Spinal cord (tissue), 10 donors: ENCODE measurements at places on chromosomes 11 and 22. TPM values are rescaled to one million over a fixed set of nuclear protein-coding genes. Genes with fewer than 3 reads are reported as not detected.

Gene OTOG
- total RNA-seq = 1.3 TPM

Gene RAG1
- 1.3 TPM for total RNA-seq

Gene KCNQ1OT1
- 6.8 TPM for total RNA-seq

Gene PANX3
- total RNA-seq = not detected

Gene PHF21A
- total RNA-seq = 32.1 TPM

Gene FIBP
- 79.4 TPM for total RNA-seq

Gene DUSP8
- 2.9 TPM for total RNA-seq

Gene PDE2A
- 11.5 TPM for total RNA-seq

Gene CAPN5
- total RNA-seq = 10.7 TPM

Gene SLC16A8
- total RNA-seq = 6.8 TPM

Gene ZPR1
- total RNA-seq = 34.3 TPM

Gene SCT
- total RNA-seq = not detected

Gene CAPN1
- total RNA-seq = 48.0 TPM

Gene RAB39A
- 27.2 TPM for total RNA-seq

Gene UBASH3B
- 6.0 TPM for total RNA-seq

Gene PKDREJ
- 0.06 TPM for total RNA-seq

Gene OLFML1
- 19.0 TPM for total RNA-seq

Gene SLC22A9
- 0.10 TPM for total RNA-seq
